ENCODE measurements at places on chromosomes 5 and 9.

DNA sequence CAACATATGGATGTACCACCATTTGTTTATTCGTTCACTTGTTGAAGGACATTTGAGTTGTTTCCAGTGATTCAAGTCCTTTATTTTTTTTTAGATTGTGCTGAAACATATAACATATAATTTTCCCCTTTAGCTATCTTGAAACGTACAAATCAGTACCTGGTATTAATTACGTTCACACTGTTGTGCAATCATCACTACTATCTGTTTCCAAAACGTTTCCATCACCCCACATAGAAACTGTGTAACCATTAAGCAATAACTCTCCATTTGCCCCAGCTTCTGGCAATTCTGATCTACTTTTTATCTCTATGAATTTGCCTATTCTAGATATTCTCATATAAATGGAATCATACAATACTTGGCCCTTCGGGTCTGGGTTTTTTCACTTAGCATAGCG is 116.0 kb downstream of the FGF1 start:
- no peak for DNase-seq

DNA sequence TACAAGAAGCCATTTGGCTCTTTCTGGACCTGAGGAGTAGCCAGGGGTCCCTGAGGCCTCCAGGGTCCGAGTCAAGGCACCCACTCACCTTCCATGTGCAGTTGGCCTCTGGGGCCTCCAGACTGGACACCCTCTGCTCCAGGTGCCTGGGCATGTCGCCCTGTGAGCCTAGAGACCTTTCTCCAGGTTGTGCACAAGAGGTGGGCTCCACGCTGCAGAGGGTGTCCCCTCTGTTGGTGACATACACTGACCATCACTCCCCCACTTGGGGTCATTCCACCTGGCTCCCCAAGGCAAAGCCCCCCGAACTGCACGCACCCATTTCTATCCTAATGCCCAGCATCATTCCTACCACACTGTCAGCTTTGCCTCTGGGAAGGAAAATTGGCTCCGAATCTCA is 48.8 kb downstream of the RASGEF1C start:
- no peak for DNase-seq

GRCh38 chr5:36657563-36657995 is 51.2 kb downstream of the SLC1A3 start:
- DNase-seq, result no peak

DNA sequence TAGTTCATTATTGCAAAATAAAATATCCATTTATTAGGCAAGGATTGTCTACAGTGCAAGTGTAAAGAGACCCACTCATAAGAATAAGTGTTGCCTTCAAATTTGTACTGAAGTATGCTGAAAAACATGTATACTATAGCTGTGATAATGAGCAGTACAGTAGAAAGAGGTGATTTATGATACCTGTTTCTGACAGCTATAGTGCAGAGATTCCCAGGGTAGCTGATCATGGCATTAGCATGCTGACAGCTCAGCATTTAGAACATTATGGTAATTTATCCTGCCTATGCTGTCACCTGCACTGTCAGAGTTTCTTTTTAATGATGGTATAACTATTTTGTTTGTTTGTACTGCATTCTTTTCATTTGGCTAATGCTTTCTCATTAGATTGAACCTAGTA is 177.6 kb upstream of the TLX3 start:
- no peak for DNase-seq

GRCh38 chr9:13570068-13570974 is 290.8 kb upstream of the MPDZ start:
- peak; percentile 96 for DNase-seq

GRCh38 chr9:14935964-14936363 is 25.7 kb upstream of the FREM1 start:
- peak; percentile 23 for DNase-seq

DNA sequence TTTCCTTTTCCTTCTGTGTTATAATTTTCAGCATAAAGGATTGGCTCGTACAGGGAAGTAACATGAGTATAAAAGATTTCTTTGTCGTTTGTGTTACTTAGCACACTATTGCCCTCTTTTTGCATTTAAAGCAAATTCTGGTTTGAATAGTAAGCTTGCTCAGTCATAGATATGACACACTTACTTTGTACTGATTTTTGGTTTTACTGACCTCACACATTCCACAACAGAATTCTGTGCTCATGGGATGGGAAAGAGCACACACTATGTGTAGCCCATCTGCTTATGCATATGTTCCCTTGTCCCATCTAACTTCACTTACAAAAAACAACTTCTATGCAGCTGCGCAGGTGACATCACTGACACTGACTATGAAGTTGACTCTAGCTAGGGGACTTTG is 111.9 kb upstream of the MTAP start:
- DNase-seq, result no peak

DNA sequence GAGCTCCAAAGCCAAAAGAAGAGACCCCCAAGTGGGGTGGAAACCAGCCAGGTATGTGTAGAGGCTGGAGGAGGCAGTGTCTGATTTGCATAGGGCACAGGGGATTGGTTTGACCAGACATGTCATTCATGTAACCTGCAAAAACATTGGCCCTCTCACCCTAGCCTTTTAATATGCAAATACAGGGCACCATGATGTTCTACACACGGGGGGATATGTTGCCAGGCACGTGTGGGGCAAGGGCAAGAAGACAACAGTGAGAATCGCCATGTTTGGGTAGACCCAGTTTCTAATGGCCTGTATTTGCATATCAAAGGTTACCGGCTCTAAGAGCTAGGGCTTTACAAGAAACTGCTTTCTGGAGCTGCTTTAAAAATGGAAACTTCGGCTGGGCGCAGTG is 208.9 kb downstream of the GOLPH3 start:
- no peak for DNase-seq

DNA sequence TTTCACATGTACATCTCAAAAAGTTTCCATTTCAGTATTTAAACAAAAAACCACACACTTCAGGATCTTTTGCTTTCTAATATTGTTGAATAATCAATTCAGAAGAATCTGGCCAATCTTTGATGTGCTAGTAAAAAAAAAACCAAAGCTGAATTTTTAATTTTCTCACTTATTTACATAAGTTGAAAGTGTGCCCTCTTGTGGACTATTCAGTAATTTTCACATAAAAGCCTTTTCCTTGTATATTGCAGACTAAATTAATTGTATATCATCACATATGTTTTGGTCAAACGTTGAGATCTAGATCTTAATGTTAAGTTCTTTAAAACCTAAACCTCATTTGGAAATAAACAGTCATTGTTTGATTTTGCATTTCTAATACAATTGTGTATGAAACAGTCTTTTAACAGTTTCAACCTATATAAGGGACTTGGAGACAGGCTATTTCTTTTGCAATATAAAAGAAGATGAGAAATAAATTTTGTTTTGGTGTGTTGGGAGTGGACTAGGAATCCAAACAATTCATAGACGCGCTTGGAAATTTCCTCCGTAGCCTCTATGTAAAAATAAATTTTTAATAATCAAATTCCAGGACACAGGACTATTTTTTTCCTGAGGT is 68.1 kb downstream of the NIPBL start:
- peak; percentile 78 for DNase-seq

- no peak for DNase-seq
These were observed 254.7 kb upstream of the SLC30A5 start for GRCh38 chr5:68839019-68839552.

GRCh38 chr9:112104401-112104800 is 70.7 kb downstream of the SUSD1 start:
- peak; percentile 34 for DNase-seq

DNA sequence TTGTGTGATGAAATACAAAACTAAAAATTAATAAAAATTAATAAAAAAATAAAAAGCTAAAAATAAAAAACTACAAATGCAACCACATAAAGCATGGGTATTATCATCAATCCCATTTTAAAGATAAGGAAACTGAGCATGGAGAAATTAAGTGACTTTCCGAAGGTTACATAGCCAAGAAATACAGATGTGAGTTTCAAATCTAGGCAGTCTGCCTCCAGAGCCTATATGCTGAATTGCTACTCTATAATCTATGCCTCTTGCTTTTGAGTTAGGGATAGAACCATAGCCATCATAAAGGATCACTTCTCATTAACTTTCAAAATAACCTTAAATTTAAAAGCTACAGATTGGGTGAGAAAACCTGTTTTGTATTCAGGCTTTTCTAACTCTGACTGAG is 18.8 kb upstream of the ERAP2 start:
- DNase-seq, result no peak

DNA sequence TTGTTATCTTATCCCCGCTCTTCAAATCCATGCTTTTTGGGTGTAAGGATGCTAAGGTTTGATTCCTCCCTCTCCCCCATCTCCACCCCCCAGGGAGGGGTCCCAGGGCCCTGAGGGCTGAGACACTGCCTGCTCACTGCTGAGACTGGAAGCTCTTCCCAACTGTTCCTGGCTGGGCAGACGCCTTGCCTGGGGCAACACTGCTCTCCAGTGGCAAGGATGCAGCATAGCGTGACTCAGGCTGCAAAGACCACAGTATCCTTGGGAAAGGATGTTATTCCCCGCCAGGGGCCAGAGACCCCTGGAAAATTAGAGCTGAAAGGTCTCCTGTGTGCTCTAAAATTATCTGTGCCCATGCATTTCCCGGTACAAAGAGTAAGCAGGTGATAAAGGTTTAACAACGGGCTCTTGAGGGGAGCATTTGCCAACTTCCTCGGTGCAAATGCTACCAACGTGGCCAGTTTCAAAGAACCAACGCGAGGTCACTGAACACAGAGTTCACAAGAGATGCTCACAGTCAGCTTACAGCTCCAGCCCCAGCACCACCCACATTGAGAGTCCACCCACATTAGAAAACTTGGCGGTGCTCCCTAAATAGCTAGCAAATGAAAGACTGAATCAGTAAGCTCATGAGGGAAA is 271.9 kb downstream of the NSG2 start:
- DNase-seq, result no peak

GRCh38 chr9:123649909-123650308 is 280.0 kb downstream of the DENND1A start:
- no peak for DNase-seq

- DNase-seq, result no peak
These were observed 48.1 kb downstream of the TENT4A start for GRCh38 chr5:6761333-6761732.

DNA sequence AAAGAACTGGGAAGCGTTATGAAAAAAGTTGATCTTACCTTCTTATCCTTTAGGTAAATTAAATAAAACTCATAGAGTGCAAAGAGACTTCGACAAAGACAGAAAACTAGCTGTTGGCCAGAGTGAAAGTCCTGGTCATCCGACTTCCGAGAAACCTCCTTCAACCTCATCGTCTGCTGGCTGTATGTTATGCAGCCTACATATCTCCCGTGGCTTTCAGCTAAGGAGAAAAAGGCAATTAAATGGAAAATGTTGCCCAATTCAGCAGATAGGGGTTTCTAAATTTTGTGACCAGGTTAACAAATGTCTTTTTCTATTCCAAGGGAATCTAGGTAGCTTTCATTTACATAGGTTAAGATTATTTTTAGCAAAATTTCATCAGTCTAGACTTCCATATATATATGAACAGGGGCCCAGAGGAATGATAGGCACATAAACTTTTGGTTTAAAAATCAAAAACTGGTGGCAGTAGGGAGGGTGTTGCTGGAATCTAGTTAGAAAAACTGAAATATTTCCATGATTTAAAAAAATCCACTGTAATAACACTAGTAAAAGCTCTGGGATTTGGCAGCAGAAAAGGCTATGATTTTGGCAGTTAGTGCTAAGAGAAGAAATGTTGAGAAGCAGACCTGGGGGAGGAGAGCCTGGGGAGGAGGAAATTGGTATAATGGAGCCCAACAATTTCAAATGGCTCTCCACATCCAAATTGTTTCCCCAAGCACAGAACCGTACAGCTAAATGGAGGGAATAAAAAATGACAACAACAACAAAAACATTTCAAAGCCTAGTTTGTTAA is 32.1 kb downstream of the RAI14 start:
- no peak for DNase-seq

- no peak for DNase-seq
These were observed 48.4 kb upstream of the EPB41L4B start for GRCh38 chr9:109369285-109369684.

GRCh38 chr9:132587592-132587955 is 5.2 kb downstream of the BARHL1 start:
- no peak for DNase-seq

GRCh38 chr5:52867809-52868208 is 80.1 kb downstream of the ITGA1 start:
- DNase-seq, result no peak

- no peak for DNase-seq
These were observed 12.1 kb downstream of the MAN2A1 start for GRCh38 chr5:109701792-109702191.

DNA sequence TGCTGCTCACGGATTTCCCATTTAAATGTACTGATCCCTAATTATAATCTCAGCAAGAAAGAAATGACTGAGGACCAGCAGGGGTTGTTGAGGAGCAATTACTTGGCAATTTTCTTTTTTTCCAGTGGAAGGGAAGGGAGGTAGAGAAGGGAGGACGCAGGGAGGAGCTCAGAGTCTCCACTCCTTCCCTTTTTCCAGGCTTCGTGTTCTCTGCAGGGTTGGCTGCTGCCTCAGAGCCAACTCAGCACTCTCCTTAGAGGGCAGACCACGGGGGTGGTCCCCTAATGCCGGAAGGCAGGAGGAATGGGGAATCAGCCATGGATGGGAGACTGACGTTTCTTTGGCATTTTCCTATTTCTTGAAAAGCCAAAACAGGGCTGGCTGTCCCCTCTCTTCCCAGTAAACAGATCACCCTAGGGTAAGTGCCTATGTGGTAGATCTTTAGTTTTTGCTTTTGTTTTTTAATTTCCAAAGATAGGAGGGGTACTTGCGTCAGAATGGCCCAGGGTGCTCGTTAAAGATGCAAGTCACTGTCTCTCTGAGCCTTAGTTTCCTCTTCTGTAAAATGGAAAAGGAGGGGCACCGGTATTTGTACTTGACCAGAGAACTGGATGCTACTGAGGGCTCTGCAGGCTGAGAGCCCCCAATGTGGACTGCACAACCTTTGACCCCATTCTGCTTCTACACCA is 39.6 kb upstream of the LCP2 start:
- DNase-seq, result no peak

DNA sequence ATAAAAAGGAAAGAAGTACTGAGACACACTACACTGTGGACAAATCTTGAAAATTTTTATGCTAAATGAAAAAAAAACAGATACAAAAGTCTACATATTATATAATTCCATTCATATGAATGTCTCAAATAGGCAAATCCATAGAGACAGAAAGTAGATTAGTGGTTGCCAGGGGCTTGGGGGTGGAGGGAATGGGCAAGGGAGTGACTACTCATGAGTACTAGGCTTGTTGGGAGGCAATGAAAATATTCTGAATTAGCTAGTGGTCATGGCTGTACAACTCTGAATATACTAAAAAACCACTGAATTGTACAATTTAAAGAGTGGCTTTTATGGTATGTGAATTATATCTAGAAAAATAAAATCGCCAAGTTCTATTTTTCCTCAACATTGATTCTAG is 154.9 kb downstream of the AUH start:
- no peak for DNase-seq
